ENCODE measurements at places on chromosomes 11 and 22.

DNA sequence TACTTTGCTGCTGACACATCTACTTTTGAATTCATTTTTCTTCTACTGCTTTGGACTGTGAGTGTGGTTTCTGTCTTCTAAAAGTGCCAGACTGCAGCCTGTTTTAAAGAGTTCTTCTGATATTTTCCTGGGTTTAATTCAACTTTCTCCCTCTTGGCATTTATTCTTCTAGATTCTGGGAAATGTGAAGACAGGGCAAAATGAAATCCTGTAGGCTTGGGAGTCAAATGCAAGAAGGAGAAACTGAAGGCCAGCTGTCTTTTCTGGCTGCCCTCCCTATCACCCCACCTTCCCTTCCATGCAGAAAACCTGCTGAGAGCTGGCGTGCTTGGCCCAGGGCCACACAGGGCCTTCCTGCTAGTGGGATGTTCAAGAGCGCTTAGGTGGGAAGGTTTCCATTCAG is 7.6 kb downstream of the ZNF70 start:
- no peak for DNase-seq

DNA sequence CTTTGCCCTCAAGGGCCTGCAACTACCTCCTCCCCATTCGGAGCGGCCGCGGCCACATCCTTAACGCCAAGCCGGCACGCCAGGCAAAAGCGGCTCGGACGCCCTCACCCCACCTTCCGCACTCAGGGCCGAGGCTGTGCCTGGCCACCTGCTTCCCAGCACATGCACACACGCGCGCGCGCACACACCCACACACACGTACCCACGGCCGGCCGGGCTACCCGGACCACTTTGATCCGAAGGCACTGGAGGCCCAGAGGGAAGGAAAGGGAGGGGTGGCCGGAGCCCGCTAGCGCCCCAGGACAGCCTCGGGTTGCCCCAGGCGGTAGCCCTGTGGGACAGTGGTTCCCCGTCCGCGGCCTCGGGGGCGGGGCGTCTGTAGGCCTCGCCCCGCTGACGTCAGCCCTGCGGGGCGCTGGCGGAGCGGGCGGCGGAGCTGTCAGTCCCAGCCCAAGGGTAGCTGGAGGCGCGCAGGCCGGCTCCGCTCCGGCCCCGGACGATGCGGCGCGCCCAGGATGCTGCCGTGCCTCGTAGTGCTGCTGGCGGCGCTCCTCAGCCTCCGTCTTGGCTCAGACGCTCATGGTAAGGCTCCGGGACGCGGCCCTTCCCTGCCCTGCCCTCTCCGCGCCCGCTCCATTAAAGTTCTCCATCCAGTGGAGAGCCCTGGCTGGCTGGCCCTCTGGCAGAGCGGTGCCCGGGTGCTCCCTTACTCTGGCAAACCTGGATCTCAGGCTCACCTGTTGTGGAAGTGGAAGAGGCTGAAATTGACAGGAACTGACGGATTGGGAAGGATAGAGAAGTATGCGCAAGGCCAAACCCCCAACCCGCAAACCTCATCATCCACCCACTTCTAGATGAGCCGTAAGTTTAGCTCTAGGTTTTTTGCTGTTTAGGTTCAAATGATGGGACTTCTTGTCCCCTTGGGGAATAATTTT is at the start of gene IL10RA:
IL10RA (plus strand) TSS at position 442 of the 935 bp plus-strand sequence; CDS start at position 516, 74 bp downstream.
- DNase-seq = peak; percentile 70

DNA sequence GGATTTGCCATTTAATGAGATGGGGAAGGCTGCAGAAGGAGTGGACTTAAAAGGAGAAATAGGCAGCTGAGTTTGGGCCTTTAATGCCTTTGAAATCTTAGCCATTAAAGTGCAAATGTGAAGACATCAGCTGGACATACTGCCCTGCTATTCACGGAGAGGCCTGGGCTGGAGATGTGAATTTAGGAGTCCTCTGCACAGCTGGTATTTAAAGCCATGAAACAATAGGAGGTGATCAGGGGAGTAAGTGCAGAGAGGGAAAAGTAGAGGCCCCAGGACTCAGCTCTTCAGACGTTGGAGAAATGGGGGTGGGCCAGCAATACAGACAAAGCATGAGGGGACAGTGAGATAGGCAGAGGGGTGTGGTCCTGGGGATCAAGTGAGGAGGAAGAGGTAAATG is 16.6 kb downstream of the SLC3A2 start:
- DNase-seq = no peak

GRCh38 chr11:61820174-61820573 is 3.4 kb upstream of the FADS1 start:
- no peak for DNase-seq

- DNase-seq = no peak
These were observed 628.3 kb downstream of the BUD13 start for GRCh38 chr11:116144387-116144958.

Data from neural crest cell (in vitro differentiated cells).